Cardiac muscle cell (in vitro differentiated cells and primary cell): ENCODE measurements at places on chromosomes 5 and 9. TPM values are rescaled to one million over a fixed set of nuclear protein-coding genes. Genes with fewer than 3 reads are reported as not detected.

GRCh38 chr5:1466631-1467265 lies 21.5 kb upstream of the SLC6A3 start:
- no peaks in the 10 kb centered on the region for H3K4me1 ChIP-seq
- H3K36me3 ChIP-seq, result peaks cover 8% of the 10 kb centered on the region
- H3K4me3 ChIP-seq, result no peak overlapping the region

DNA sequence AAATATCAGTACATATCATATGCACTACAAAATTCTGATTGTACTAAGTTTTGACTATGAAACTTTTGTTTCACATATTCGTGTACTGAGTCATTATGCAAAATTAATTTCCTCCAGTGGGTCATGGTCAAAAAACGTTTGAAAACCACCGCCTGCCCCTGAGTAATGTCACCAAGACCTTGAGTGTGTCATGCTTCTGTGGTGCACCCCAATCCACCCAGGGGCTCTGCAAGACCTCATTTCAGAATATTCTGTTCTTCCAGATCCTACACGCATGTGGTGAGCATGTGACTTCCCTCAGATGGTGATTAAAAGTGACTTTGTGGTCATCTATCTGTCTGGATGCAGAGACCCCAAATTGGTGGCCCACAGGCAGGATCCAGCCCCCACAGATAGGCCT lies 31.0 kb downstream of the ABLIM3 start:
- no peaks in the 10 kb centered on the region for H3K4me1 ChIP-seq
- H3K4me3 ChIP-seq, result no peak overlapping the region
- no peaks in the 10 kb centered on the region for H3K36me3 ChIP-seq
- peak; percentile 27 for DNase-seq
- no peaks in the 10 kb centered on the region for H3K27me3 ChIP-seq

- no peaks in the 10 kb centered on the region for H3K4me1 ChIP-seq
- H3K4me3 ChIP-seq, result no peak overlapping the region
- no peak overlapping the region for H3K27ac ChIP-seq
- no peaks in the 10 kb centered on the region for H3K36me3 ChIP-seq
- H3K27me3 ChIP-seq, result no peaks in the 10 kb centered on the region
Measured at GRCh38 chr5:110401881-110402280, 324.6 kb downstream of the TMEM232 start.

The NR4A3 gene
- 0.49 and 1.5 TPM in 2 replicates for total RNA-seq

DNA sequence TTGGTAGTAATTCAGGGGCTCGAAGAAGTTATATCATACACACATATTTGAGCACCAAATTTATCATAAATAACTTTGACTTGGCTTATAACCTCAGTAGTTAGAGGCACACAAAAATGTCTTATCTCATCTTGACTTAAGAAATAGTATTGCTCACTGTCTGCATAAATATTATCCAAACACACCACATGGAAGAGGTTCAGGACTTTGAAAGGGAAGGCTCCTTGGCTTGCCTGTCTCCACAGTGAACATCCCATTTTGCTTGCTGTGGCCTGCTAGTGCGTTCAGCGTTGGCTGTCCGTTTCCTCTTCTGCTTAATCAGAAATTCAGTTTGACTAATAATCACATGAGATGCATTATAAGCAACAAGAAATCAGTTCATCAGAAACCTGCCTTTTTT lies 13.9 kb downstream of the GRXCR2 start:
- H3K4me1 ChIP-seq, result peaks cover 20% of the 10 kb centered on the region
- peak overlapping the region; percentile 51 for H3K27ac ChIP-seq
- no peaks in the 10 kb centered on the region for H3K36me3 ChIP-seq

DNA sequence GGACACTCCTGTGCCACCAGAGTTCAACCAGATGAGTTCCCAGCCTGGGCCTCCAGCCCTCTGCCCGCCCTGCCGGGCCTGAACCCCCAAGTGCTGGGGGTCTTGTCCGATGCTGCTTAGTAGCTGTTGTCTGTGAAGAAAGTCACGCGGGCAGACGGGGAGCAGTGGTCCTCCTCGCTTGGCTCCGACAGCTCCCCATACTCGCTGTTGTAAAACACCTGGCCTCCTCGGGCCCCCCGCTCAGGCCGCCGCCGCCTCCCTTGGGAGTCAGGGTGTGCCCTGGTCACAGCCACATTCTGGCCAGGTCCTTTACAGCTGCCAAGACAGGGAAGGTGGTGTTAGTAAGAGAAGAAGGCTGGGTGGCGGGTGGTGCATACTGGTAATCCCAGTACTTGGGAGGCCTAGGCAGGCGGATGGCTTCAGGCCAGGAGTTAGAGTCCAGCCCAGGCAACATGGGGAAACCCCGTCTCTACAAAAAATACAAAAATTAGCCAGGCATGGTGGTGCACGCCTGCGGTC lies 11.8 kb upstream of the SCGB3A1 start:
- DNase-seq, result no peak
- H3K27ac ChIP-seq, result no peak overlapping the region
- peaks cover 6% of the 10 kb centered on the region for H3K4me1 ChIP-seq
- H3K36me3 ChIP-seq, result no peaks in the 10 kb centered on the region
- H3K27me3 ChIP-seq, result no peaks in the 10 kb centered on the region

- H3K27me3 ChIP-seq, result no peaks in the 10 kb centered on the region
- DNase-seq, result no peak
- H3K36me3 ChIP-seq, result no peaks in the 10 kb centered on the region
- H3K4me3 ChIP-seq, result no peak overlapping the region
- H3K27ac ChIP-seq, result no peak overlapping the region
Measured at GRCh38 chr9:91143162-91143561, 218.6 kb downstream of the AUH start.

GRCh38 chr9:130938184-130938651 lies 829 bp downstream of the FIBCD1 start:
- no peak overlapping the region for H3K27ac ChIP-seq
- DNase-seq, result no peak
- H3K36me3 ChIP-seq, result no peaks in the 10 kb centered on the region
- H3K27me3 ChIP-seq, result peaks cover 54% of the 10 kb centered on the region
- peak overlapping the region; percentile 55 for H3K4me3 ChIP-seq

- no peak overlapping the region for H3K4me3 ChIP-seq
- H3K4me1 ChIP-seq, result peaks cover 16% of the 10 kb centered on the region
- H3K36me3 ChIP-seq, result no peaks in the 10 kb centered on the region
- H3K27ac ChIP-seq, result peak overlapping the region; percentile 4
- H3K27me3 ChIP-seq, result no peaks in the 10 kb centered on the region
Measured at GRCh38 chr5:177557041-177557647, 2.8 kb upstream of the FAM193B start.

DNA sequence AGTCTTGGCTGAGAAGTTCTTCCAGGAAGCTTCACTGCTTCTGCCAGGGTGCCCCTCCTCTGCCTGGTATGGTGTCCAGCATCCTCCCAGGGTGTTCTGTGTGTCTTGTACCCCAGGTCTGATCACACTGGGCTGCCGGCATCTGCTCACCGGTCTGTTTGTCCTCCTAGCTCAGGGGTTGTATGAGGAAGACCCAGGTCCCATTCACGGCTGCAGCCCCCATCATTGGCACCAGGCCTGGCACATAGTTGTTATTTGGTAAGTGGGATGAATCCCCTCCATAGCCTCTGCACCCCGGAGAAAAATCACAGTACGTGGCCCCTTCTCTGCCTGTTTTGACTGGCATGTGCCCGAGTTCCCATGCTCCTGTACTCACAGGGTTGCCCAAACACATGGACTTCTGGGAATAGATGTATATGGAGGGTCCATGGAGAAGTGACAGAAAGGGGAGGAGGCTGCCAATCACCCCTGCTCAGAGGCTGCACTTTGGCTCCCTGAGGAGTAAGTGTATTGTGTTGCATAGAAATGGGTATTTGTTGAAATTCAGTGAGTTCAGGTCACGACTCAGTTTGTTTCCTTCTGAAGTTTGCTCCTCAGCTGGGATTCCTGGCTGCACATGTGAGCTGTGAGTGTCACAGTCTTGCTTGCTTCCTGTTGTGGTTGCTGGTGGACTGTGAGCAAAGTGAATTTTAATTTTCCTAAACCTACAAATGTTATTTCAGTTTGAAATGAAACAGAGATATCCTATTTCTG lies 96.2 kb downstream of the HSPA4 start:
- no peaks in the 10 kb centered on the region for H3K27me3 ChIP-seq
- no peaks in the 10 kb centered on the region for H3K4me1 ChIP-seq
- no peak for DNase-seq

DNA sequence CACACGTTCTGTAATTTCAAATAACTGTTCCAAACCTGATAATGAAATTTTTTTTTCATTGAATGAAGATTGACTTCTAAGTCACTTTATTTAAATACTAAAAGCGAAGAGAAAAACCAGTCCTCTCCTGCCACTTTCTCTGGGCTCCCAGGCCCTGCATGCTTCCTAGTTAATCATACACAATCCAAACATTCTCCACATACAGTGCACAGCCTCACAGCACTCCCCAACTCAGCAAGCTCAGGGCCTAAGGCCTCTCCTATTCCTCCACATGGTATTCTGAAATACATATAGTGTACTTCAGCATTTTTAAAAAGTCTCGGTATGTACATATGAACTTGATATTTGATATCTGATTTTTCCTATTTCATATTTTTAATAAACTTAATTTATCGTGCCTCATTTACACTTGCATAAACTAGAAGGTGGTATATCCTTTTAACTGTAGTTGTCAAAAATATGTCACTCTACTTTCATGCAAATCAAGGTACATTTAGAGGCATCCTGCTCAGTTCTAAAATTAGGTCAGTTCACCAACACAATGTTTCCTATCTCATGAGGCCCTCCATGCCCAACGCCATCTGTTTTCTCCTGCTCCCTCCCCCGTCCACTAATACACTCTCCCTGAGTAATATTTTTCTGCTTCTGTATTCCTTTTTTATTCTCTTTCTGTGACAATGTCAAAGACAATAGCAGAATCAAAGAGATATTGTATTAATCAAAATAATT lies 206.7 kb downstream of the ARRDC3 start:
- peak overlapping the region; percentile 81 for H3K27ac ChIP-seq
- H3K4me1 ChIP-seq, result peaks cover 26% of the 10 kb centered on the region
- H3K36me3 ChIP-seq, result no peaks in the 10 kb centered on the region
- no peak overlapping the region for H3K4me3 ChIP-seq
- DNase-seq, result peak; percentile 58
